ENCODE measurements at places on chromosomes 1 and 21. TPM values are rescaled to one million over a fixed set of nuclear protein-coding genes. Genes with fewer than 3 reads are reported as not detected.

The TCEA3 gene
- polyA plus RNA-seq = 28.0 TPM

The NCMAP gene
- polyA plus RNA-seq = 0.10 TPM

DNA sequence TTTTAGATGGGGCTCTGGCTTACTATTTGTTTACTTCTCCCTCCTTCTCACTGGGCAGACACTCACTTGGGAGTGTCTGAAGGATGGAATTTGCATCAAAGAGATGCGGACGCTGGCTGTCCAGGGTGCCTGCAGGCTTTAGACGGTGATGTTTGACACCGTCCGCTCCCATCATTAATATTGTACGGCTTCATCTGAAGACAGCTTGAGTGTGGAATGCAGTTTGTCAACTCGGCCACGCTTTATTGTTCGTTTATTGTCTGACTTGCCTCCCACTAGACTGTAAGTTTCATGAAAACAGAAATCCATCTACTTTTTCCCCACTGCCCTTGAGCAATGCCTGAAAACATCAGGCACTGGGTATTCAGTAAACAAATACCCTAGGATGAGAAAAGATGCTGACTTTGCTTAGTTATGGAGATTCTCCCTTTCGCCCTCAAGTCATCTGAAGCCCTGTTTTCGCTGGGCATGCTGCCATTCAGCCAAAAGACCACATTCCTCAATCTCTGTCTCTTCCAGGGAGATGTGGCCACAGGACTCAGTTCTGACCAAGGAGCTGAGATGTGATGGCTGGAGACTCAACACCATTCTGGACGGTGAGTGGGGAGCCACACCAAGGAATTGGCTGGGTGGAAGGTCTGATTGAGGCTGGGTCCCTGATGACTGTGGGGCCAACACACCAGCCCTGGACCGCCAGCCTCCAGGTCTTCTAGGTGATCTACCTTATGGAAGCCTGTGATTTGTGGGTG lies 87.6 kb downstream of the BCAR3 start:
- DNase-seq = no peak
- H3K4me3 ChIP-seq = no peak overlapping the region
- H3K27ac ChIP-seq = no peak overlapping the region
- H3K27me3 ChIP-seq = no peaks in the 10 kb centered on the region

GRCh38 chr1:59833022-59833421 lies 18.3 kb downstream of the HOOK1 start:
- H3K4me3 ChIP-seq = no peak overlapping the region
- no peaks in the 10 kb centered on the region for H3K36me3 ChIP-seq
- no peak overlapping the region for H3K27ac ChIP-seq
- no peak for DNase-seq

DNA sequence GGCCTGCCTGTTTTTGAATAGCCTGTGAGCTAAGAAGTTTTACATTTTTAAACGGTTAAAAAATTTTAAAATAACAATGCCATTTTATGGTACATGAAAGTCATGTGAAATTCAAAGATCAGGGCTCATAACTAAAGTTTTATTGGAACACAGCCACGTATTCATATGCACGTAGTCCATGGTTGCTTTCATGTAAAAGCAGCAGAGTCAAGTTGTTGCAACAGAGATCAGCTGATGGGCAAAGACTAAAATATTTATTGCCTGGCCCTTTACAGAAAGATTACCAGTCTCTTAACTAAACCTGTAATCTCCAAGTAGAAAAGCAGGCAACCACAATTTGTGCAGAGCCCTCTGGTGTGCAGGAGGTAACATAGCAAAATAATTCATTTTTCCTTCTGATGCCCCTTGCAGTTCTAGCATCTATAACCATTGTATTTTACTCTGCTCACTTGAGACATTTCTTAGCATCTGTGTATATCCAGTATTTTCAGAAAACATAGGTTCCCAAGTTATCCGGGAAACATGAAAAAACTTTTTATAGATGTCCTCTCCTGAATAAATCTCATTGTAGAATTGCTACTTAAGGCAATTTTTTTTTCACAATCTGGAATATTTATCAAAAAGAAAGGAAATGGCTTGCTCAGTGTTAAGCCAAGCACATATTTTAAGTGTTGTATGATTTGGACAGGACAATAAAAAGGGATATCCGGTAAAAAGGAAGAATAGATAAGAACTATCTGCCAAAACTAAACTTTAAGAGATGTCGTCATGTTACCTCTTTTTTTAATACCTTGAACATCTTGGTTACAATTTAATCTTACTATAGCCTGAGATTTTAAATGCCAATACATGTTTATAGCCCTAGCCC lies 430.8 kb downstream of the PLPP3 start:
- H3K27me3 ChIP-seq = no peaks in the 10 kb centered on the region
- no peak for DNase-seq
- H3K36me3 ChIP-seq = no peaks in the 10 kb centered on the region
- H3K27ac ChIP-seq = no peak overlapping the region

DNA sequence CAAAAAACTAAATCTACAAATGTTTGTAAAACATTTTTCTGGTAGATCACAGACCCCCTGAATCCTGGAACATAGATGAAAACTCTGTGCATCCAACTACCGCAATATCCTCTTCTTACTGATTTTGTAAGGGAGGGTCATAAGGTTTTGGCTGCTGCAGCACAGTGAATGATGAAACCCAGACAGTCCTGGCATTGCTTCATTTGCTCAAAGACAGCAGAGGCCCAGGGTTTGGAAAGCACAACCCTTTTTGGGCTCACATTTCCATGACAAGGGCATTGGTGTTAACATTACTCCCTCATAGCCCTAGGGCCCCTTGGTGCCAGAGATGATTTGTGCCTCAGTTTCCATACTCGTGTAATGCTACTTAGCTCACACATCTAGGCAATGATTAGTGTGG lies 51.2 kb downstream of the PLXNA2 start:
- no peaks in the 10 kb centered on the region for H3K27me3 ChIP-seq
- no peak overlapping the region for H3K27ac ChIP-seq
- no peaks in the 10 kb centered on the region for H3K4me1 ChIP-seq
- no peaks in the 10 kb centered on the region for H3K36me3 ChIP-seq

DNA sequence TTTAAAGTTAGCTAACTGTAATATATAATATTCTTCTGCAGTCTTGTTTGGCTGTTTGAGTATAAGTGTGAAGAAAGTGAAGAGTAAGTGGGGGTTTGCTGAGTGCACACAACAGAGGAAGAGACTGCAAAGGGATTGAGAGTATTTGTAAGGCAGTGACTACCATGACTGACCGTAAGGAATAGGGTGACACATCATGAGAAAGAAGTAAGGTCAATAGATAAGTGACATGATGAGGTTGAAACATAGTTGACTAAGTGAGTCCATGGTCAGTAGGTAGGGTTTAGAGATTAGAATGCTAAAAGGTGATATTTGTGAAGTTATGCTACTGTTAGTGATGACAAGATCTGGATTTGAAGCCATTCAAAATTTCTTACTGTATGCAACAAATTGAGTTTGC lies 27.7 kb downstream of the WARS2 start:
- no peaks in the 10 kb centered on the region for H3K27me3 ChIP-seq
- no peaks in the 10 kb centered on the region for H3K36me3 ChIP-seq
- H3K4me3 ChIP-seq = no peak overlapping the region
- no peak for DNase-seq

- no peak for DNase-seq
- no peaks in the 10 kb centered on the region for H3K27me3 ChIP-seq
- H3K4me1 ChIP-seq = no peaks in the 10 kb centered on the region
- no peaks in the 10 kb centered on the region for H3K36me3 ChIP-seq
- H3K27ac ChIP-seq = no peak overlapping the region
Observed at GRCh38 chr1:4087530-4088420, 187.7 kb upstream of the C1orf174 start.

- DNase-seq = no peak
- no peaks in the 10 kb centered on the region for H3K36me3 ChIP-seq
- no peaks in the 10 kb centered on the region for H3K4me1 ChIP-seq
- H3K4me3 ChIP-seq = no peak overlapping the region
Observed at GRCh38 chr21:28142697-28143096, 850.0 kb downstream of the LTN1 start.

DNA sequence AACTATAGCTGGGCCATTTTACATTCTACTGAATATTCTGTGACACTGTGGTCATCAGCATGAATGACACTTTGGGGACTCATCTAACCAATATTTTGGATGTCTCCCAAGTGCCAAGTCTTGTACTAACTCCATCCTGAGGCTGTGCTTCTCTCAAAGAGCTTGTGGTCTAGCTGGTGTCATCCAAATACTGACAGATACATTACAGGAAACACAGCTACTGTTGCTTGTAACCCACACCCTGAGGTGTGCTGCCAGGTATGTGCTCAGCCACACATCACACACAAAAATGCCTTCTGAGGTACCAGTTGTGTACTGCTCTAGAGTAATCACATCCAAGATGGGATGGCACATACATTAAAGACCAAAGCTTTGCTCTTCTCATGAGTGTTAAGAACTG lies 81.6 kb downstream of the ST6GALNAC5 start:
- no peak for DNase-seq
- H3K27ac ChIP-seq = no peak overlapping the region
- H3K4me1 ChIP-seq = no peaks in the 10 kb centered on the region
- no peak overlapping the region for H3K4me3 ChIP-seq
- no peaks in the 10 kb centered on the region for H3K27me3 ChIP-seq
